Kidney (tissue), 22 donors: ENCODE measurements at places on chromosomes 12 and 14.

DNA sequence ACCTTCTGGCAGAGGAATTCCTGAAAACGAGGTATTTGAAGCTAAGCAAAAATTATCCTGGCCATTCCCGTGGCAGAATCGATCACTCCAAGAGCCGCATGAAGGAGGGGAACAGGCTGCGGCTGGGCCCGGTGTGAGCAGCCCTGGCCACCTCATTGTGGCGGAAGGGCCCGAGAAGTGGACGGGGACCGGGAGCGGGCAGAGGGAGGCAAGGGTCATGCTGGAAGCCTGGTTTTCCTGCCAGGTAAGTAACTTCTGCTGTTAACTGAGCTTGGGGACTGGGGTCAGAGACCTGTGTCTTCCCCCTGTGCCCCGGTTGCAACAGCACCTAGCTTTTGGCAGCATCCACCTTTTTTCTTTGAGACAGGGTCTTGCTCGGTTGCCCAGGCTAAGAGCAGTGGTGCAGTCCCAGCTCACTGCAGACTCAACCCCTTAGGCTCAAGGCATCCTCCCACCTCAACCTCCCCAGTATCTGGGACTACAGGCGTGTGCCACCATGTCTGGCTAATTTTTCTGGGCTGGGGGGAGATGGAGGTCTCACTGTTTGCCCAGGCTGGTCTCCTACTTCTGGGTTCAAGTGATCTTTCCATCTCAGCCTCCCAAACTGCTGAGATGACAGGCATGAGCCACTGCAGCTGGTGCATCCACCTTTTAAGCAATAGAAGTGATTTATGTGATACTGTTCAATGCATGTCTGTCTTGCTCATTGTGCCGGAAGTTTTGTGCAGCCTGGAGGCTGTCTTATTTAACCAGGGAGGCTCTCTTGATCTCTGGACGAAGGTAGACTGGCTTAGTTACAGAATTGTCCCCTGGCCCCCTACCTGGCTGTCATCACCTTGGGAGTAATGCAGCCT is 174.0 kb upstream of the MYL2 start:
- H3K36me3 ChIP-seq = no peaks in the 10 kb centered on the region
- no peak overlapping the region for H3K4me3 ChIP-seq
- peak; percentile 57 for DNase-seq
- no peaks in the 10 kb centered on the region for H3K4me1 ChIP-seq

DNA sequence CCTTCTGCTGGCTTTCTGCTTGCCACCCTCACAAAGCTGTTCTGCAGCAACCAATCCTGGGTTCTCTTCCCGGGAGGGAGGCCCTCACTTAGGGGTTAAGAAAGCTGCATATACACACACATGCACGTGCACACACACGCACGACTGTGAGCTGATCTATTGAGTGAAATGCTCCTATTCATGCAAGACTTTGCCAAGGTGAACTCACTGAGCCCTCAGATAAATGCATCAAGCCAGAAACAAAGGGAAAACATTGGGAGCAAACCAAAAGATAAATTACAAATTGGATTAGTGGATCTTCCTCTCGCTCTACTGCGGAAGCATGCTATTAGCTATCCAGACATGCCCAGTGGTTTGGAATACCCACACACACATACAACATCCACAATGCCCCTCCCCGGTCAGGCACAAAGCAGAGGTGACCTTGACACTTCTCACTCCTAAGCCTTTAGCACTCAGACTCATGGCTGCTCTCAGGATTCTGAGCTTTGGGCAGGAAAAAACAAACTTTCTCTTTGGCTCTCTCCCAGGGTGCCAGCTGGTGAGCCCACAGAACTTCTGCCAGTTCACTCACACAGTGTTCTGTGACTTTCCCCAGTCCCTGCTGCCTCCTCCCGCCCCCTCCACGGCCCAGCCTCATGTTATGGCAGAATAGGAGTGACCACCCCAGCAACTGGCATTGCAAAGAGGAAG is 320.0 kb downstream of the DPF3 start:
- H3K36me3 ChIP-seq = no peaks in the 10 kb centered on the region
- H3K4me3 ChIP-seq = no peak overlapping the region
- no peaks in the 10 kb centered on the region for H3K27me3 ChIP-seq
- H3K4me1 ChIP-seq = no peaks in the 10 kb centered on the region
- DNase-seq = no peak

GRCh38 chr12:100138803-100139098 is 3.9 kb downstream of the BLTP3B start:
- DNase-seq = no peak
- H3K27me3 ChIP-seq = no peaks in the 10 kb centered on the region
- H3K4me3 ChIP-seq = no peak overlapping the region
- no peaks in the 10 kb centered on the region for H3K4me1 ChIP-seq
- no peaks in the 10 kb centered on the region for H3K36me3 ChIP-seq

GRCh38 chr14:55973285-55973800 is 144.9 kb upstream of the PELI2 start:
- peaks cover 25% of the 10 kb centered on the region for H3K4me1 ChIP-seq
- no peak overlapping the region for H3K4me3 ChIP-seq
- no peak overlapping the region for H3K27ac ChIP-seq
- no peak for DNase-seq

DNA sequence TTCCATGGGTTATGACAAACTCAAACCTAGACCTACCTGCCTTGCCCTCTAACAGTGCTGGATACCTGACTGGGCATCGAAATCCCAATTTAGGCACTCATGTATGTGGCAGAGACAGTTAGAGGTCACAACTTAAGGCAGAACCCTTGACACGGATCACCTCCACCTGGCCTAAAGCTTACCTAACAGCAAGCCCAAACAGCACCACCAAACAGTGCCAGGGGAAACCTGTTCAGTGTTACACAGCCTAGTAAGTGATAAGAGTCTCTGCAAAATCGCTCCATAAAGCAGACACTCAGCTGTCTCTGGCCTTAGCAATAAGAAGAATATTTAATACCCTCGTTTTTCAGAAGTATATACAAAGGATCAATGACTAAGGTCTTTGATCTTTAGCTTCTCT is 77.8 kb downstream of the SPPL3 start:
- no peaks in the 10 kb centered on the region for H3K27me3 ChIP-seq
- peaks cover 9% of the 10 kb centered on the region for H3K4me1 ChIP-seq
- H3K36me3 ChIP-seq = no peaks in the 10 kb centered on the region
- DNase-seq = no peak
- H3K4me3 ChIP-seq = no peak overlapping the region

- H3K27ac ChIP-seq = no peak overlapping the region
- DNase-seq = no peak
- H3K4me3 ChIP-seq = no peak overlapping the region
- no peaks in the 10 kb centered on the region for H3K4me1 ChIP-seq
- no peaks in the 10 kb centered on the region for H3K27me3 ChIP-seq
Measured at GRCh38 chr14:96512602-96513397, 10.6 kb downstream of the PAPOLA start.

DNA sequence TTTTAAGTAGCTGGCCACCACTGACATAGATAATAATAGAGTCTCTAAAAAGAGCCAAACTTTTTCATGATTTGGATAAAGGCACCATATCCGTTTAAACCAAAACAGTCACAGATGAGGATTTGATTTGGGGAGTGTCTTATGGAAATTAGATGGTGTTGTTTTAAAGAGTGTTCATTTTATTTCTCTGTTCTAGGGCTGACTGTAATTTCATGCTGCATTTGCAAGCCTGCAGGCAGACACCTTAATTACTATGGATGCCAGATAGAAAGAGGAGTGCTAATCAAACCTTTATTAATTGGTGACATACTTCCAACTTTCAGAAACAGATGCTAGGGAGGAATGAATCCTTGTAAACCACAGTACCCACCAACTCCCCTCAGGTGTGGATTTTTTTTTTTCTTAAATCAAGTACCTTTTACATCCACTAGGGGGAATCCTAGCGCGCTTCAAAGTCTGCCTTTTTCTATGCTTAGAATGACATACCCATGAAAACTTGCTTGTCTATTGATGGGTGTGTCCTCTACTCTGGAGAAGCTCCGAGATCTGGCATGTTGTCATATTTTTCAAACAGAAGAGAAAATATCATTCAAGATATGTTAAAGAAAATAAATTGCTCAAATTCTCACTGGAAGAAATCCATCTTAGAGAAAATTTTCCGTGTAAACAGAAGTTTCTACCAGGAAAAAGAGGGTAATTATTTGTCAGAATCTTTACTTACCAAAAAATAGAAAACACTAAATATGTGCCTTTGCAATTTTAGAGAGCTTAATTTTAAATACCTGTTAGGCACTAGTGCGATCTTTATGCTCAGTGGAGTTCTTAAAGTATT is 14.2 kb upstream of the PLXNC1 start:
- H3K27me3 ChIP-seq = no peaks in the 10 kb centered on the region
- DNase-seq = no peak
- H3K27ac ChIP-seq = no peak overlapping the region
- H3K4me1 ChIP-seq = no peaks in the 10 kb centered on the region

DNA sequence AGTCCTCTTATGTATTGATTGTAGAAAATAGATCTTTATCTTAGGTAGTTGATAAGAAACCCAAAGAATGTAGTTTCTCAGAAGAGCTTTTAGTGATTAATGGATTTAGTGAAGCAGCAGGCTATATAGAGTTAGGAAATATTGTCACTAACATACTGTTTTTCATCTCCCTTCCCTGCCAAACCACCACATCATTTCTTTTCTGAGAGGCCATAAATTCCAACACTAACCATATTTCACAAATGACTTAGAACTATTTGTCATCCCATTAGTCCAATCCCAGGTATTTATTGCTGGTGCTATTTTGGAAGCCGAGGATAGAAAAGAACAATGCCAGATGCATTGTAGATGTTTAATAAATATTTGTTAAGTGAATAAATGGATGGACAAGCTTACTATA is 185.7 kb downstream of the KICS2 start:
- H3K27me3 ChIP-seq = no peaks in the 10 kb centered on the region
- no peaks in the 10 kb centered on the region for H3K4me1 ChIP-seq
- DNase-seq = no peak
- no peak overlapping the region for H3K27ac ChIP-seq
- H3K36me3 ChIP-seq = no peaks in the 10 kb centered on the region

DNA sequence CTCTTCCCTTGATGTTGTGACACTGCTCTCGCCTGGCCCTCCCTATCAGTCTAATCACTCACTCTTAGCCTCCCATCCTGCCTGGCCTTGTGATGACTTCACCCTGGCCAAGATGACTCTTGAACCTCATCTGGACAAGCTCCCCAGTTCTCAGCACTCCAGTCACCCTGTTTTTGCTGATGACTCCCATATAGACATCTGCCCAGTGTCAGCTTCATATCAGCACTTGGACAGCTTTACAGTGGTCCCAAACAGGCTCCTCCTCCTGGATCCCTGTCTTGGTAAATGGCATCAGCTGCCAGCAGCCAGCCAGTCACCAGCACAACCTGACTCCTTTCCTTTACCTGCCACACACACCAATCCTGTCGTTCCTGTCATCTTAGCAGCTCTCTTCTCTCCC is 104.2 kb downstream of the POLR3B start:
- no peak for DNase-seq
- H3K4me3 ChIP-seq = no peak overlapping the region
- no peak overlapping the region for H3K27ac ChIP-seq

- peak; percentile 10 for DNase-seq
- no peaks in the 10 kb centered on the region for H3K27me3 ChIP-seq
- H3K36me3 ChIP-seq = no peaks in the 10 kb centered on the region
- H3K4me3 ChIP-seq = no peak overlapping the region
- H3K4me1 ChIP-seq = no peaks in the 10 kb centered on the region
- H3K27ac ChIP-seq = no peak overlapping the region
Measured at GRCh38 chr12:97597031-97597751, 134.6 kb downstream of the RMST start.

GRCh38 chr14:89470401-89470800 is 53.4 kb upstream of the FOXN3 start:
- DNase-seq = no peak
- no peaks in the 10 kb centered on the region for H3K4me1 ChIP-seq
- H3K27me3 ChIP-seq = no peaks in the 10 kb centered on the region
- H3K4me3 ChIP-seq = no peak overlapping the region

DNA sequence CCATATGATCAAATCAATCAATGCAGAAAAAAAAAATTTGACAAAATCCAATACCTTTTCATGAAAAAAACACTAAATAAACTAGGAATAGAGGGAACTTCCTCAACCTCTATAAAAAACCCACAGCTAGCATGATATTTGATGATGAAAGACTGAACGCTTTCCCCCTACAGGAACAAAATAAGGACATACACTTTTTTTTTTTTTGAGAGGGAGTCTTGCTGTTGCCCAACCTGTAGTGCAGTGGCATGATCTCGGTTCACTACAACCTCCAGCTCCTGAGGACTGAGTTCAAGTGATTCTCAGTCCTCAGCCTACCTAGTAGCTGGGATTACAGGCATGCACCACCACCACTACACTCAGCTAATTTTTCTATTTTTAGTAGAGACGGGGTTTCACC is 17.9 kb upstream of the CAMKK2 start:
- H3K27ac ChIP-seq = no peak overlapping the region
- peaks cover 2% of the 10 kb centered on the region for H3K36me3 ChIP-seq
- no peaks in the 10 kb centered on the region for H3K4me1 ChIP-seq
- no peaks in the 10 kb centered on the region for H3K27me3 ChIP-seq

DNA sequence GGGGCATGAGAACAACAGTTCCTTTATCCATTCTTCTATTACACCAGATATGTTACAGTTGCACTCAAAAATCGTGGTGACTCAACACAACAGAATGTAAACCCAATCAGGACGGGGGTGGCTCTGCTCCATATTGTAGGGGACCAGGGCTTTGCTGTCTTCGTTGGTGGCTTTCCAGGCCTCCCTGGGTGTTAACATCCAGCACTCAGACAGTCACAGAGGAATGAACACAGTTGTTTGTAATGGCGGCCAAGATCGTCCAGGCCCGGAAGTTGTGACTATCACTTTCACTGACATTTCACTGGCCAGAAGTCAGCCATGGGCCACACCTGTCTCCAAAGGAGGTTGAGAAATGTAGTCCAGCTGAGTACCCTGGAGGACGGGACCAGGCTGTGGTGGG is 204.1 kb downstream of the CACNA1C start:
- H3K27me3 ChIP-seq = no peaks in the 10 kb centered on the region
- DNase-seq = no peak
- no peak overlapping the region for H3K4me3 ChIP-seq

- H3K4me1 ChIP-seq = no peaks in the 10 kb centered on the region
- H3K27me3 ChIP-seq = no peaks in the 10 kb centered on the region
- no peak overlapping the region for H3K4me3 ChIP-seq
- no peak for DNase-seq
Measured at GRCh38 chr14:71289536-71289935, 382.3 kb downstream of the PCNX1 start.

DNA sequence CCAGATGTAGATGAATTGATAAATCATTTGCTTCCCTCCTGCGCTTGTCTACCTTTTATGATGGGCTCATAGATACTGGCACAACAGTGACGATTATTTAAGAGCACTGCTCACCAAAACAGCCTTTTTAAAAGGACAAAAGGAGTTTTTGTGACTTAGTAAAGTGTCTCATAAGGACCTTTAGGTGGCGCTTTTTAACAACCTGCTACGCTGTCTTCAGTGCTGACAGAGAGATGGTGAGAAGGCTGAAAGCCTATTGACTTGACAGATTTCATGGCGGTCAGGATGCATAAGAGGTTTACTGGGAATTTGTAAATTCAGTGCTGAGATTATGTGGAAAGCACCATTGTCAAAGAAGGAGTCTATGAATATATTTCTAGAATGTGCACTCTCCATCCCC is 87.6 kb downstream of the SLC15A5 start:
- DNase-seq = no peak
- H3K36me3 ChIP-seq = no peaks in the 10 kb centered on the region
- H3K27ac ChIP-seq = no peak overlapping the region
- no peaks in the 10 kb centered on the region for H3K27me3 ChIP-seq
- H3K4me1 ChIP-seq = no peaks in the 10 kb centered on the region

- no peaks in the 10 kb centered on the region for H3K27me3 ChIP-seq
- DNase-seq = no peak
- peak overlapping the region; percentile 92 for H3K27ac ChIP-seq
- peaks cover 23% of the 10 kb centered on the region for H3K36me3 ChIP-seq
- no peak overlapping the region for H3K4me3 ChIP-seq
- H3K4me1 ChIP-seq = no peaks in the 10 kb centered on the region
Measured at GRCh38 chr12:119673634-119674033, 5.7 kb downstream of the PRKAB1 start.
